Small intestine (tissue), 16 donors: ENCODE measurements at places on chromosomes 16 and 17. TPM values are rescaled to one million over a fixed set of nuclear protein-coding genes. Genes with fewer than 3 reads are reported as not detected.

GRCh38 chr16:1535391-1536291 lies 2.2 kb downstream of the TMEM204 start:
- DNase-seq: no peak

- no peak for DNase-seq
These were observed 33.0 kb downstream of the USP10 start for GRCh38 chr16:84732674-84733352.

DNA sequence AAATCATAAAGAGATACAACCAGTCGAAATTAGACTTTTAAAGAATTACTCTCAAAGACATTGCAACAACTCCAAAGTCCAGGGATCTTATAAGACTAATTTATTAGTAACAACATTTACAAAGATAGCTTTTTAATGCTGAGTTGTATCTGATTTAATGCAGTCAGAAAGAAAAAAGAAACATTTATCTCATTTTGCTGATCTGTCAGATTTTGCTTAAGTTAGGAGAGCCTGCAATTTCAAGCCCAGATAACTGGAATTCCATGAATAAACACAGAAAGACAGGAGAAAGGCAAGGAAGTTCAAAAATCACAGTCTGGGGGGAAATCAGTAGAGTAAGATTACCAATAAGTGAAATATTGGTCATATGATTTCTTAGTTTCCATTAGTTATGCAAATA lies 22.9 kb downstream of the SLFN11 start:
- no peak for DNase-seq

DNA sequence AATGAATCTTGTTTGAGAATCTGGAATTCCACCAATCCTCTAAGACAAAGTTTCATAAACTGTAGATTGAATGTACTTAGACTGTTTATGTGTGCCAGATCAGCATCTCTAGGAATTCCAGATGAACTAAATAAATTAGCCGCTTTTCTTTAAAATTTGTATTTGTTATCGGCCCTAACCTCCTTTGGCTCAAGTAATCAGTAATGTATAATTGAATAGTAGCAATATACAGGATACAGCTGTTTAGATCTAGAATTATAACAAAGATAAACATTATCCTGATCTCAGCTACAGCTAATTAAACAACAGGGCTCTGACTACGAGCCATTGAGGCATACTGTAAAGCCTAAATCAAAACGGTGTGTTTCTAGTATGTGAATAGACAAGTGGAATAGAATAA lies 120.3 kb downstream of the CYB561 start:
- no peak for DNase-seq

DNA sequence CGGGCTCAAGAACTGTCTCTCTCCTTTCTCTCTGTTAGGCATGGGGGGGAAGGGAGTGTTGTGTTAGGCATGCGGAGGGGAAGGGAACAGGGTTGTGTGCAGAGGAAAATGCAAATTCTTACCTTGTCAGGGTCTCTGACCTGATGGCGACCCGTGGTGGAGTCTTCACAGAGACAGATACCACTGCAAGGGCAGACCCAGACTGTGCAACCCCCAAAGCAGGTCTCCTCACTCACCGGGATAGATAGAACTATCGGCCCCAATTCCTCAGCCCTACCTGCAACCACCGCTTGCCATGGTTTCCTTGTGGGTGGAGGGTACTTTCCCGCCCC lies 9.6 kb upstream of the MPP2 start:
- DNase-seq: no peak

DNA sequence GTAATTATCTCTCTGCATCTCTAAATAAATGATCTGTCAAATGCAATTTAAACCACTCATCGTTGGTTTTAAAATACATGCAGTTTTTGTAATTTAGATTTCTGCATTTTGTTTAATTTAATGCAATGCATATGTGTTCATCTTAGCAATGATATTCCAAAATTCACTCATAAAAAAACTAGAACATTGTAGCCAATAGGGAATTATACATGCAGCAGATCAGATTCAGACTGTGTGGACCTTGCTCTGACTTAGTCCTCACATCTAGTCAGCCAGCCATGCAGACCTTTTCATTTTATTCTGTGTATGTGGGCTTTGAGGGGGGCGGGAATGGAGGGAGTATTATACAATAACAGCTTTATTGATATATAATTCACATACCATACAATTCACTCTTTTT lies 37.3 kb upstream of the SIAH1 start:
- no peak for DNase-seq

DNA sequence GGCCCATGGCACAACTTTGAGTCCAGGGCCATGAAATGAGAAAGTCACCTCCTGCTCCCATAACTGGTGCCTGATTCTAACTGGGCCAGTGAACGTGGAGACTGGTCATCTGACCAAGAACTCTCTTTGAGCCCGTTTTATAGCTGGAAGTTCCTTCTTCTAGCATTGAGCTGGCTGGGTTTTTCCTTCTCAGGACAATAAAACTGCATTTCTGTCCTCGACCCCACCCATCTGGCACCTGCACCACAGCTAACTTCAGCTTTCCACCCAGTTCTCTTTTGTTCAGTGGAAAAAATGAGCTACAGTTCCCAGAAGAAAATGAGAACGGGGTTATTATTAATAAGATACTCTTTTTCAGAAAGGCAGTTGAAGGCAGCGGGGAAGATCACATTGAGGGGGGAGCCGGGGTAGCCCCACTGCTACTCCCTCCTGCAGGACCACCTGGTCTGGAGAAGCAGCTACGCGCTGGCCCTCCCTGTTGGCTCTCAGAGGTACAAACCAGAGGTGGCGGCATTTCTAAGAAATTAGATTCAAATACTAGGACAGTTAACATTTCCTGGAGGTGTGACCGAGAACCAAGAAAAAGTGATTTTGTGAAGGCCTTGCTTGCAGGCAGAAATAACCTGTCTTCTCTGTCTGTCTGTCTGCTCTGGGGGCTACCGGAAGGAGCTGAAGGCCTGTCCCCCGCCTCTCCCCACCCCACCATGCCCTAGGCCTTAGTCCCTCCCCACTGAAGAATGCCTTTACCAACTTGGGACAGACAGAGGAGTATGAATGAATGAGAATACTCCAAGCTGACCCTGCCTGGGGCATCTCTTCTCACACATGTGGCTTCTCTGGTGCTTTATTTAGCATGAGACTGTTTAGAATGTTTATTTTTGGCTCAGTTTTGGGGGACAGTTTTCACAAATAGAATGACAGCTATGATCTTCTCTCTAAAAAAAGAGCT lies 123.9 kb downstream of the XYLT1 start:
- peak; percentile 47 for DNase-seq

GRCh38 chr16:67040906-67041305 lies 12.0 kb downstream of the CBFB start:
- DNase-seq: no peak

DNA sequence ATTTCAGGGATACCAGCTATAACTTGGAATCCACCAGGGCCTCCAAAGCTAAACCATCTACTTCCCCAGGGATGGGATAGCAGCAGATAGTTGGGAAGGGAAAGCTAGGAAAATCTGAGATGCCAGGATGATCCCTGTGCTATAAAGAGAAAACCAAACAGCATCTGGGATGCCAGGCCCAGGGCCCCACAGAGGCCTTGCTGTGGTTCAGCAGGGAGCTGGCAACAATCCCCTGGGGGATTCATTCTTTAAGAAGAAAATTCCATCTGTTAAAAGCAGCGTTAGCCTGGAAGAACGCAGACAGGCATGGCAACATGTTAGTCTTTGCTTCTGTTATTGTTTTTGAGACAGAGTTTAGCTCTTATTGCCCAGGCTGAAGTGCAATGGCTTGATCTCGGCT lies 16.6 kb downstream of the MYO18A start:
- DNase-seq: no peak

GRCh38 chr17:45092911-45093430 lies 31.9 kb downstream of the NMT1 start:
- no peak for DNase-seq

- no peak for DNase-seq
These were observed 8.8 kb downstream of the TMEM170A start for GRCh38 chr16:75455677-75456076.

- DNase-seq: peak; percentile 79
These were observed 487 bp downstream of the C17orf67 start for GRCh38 chr17:56833057-56833808.

GRCh38 chr16:54936201-54936978 lies 5.7 kb downstream of the IRX5 start:
- no peak for DNase-seq

DNA sequence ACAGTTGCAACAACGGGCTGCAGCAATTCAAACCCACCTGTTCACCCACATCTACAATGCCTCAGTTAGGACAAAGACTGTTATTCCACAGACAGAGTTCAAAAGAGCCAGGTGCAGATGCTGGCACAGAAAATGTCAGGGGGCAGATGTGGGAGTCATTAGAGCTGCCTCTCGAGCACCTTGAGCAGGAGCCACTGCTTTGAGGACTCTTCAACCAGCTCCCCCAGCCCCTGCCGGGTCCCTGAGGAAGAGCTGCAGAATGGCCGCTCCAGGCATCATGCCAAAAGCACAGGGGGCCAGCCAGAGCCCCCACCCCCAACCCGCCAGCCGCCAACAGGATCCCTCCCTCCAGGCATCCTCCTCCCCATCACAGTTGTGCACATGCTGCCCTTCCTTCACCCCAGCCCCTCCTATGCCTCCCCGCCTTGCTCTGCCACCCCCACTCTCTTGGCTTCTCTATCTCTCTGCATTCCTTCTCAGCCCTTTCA lies 20.8 kb downstream of the C17orf67 start:
- no peak for DNase-seq

DNA sequence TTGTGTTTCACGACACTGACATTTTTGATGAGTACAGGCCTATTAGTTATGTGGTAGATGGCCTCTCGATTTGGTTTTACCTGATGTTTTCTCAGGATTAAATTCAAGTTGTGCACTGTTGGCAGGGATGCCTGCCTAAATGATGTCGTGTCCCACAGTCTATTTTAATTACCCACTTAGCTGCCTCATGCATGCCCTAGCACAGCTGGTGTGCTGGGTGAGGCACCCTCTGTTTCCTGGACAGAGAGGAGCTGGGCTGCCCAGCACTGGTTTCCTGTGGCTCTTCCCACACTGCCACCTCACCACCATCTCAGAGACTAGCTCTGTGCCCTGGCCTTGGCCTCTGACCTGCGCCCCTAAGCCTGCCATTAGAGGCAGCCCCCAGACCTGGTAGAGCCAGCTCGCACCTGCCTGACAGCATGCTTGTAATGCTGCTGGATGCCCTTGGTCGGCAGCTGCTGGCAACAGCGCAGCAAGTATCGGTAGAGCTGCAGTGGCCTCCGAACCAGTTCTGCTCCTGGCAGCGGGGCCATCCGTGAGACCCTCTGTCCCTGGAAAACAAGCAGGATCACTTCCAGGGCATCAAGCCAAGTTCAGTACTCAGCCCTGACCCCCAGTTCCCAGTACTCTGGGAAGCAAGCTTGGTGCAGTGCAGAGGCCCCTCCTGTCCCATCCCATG lies 10.9 kb downstream of the LYRM9 start:
- no peak for DNase-seq

GRCh38 chr17:67456103-67456502 lies 79.0 kb downstream of the PITPNC1 start:
- no peak for DNase-seq

DNA sequence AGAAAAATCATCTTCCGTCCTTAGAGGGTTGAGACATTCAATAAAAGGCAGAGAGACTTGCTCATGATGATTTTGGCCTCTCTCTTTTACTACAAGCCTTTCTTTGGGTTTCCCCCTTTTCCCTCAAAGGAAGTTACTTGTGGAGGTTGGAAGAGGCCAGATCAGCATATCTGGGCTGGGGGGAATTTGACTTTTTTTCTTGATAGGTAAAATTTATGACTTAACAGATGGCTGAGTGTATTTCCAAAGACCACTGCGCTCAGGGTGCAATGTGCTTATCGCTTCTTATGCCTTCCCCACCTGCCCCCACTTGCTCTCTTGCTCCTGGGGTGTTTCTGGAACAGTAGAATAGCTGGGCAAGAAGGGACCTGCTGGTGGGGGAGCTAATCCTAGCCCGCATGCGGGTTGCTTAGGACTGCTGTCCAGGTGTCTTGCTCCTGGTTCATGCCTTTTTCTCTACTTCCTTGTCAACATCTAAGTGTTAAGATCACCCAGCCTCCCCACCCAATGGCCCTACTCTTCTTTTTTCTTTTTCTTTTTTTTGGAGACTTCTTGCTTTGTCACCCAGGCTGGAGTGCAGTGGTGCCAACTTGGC lies 131.9 kb downstream of the MSI2 start:
- DNase-seq: no peak

DNA sequence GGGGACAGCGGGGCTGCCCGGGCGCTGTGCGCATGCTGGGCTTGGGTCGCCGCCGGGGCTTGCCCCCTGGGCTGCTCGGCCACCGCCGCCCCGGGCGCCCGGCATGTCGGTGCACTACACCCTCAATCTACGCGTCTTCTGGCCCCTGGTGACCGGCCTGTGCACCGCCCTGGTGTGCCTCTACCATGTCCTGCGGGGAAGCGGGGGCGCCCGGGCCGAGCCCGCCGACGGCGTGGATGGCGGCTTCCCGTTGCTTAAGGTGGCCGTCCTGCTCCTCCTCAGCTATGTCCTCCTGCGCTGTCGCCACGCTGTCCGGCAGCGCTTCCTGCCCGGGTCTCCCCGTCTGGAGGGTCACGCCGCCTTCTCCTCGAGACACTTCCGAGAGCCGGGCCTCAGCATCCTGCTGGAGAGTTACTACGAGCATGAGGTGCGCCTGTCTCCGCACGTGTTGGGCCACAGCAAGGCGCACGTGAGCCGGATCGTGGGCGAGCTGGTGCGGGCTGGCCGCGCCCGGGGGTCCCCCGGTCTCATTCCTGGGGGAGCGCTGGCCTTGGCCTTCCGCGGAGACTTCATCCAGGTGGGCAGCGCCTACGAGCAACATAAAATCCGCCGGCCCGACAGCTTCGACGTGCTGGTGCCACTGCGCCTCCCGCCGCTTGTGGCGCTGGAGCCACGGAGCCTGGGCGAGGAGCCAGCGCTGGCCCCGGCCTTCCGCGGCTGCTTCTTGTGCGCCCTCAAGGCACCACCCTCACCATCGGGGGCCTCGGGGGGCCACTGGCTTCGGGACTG lies 789 bp downstream of the ITPRIPL2 start:
- peak; percentile 80 for DNase-seq

DNA sequence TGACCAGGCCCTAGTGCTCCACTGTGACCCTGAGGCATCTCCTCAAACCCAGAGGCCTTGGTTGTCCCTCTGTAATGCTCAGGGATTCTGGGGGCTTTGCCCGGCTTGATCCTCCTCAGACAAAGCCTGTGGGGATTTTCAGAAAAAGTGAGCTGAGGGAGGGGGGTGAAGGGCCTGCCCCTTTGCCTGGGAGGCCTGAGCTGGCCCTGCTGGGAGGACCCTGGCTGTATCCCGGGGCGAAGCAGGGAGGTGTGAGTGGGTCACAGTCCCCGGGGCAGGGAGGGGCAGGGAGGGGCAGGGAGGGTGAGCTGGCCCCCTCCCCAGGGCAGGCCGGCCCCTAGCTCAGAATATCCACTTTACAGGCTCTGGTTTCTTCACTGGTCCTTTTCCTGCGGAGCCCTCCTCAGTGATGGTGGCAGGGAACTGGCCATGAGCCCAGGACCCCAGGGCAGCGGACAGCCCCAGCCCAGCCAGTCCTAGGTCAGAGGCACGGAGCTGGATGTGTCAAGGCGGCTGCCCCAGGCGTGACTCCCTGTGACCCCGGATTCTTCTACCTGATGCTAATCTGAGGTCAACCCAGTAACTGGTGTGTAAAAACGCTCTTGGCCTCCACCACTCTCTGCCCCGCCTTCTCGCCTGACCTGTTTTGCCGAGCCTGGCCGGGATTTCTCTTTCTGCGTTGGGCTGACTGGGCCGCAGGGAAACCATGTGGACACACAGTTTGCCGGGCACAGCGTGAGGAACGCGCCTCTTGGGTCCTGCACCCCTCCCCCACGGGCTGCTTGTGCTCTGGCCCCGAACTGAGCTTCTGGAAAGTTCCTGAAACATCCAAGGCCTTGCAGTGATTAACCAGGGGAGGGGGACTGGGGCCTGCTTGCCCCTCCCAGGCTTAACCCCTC lies 5.8 kb upstream of the FASN start:
- DNase-seq: peak; percentile 18

Gene OTOA
- polyA plus RNA-seq: 0.09 TPM

Gene CFAP119
- 6.5 TPM for polyA plus RNA-seq

Gene SPATA22
- polyA plus RNA-seq: not detected

Gene SOX8
- polyA plus RNA-seq: 0.27 TPM
